ENCODE measurements at places on chromosomes 11 and 22.
A peak's percentile ranks its signal among the peaks of the same experiment; 100 is the strongest.

DNA sequence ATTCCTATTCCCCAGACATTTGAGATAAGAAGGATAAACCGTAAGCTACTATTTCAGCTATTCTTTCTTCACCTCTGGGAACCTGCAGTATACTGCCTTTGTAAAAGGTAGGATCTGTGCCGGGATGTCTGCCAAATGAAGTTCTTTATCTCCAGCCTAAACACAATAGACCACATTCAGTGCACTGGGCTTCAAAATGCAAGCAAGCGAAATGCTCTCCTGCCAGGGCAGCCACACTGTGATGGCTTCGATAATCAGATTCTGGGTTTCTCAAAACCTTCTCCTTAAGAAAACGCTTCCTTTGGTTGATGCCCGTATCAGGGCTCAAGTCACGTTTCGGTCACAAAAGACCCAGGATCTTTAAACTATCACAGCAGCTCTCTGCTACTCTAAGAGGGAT is 299.5 kb upstream of the B3GAT1 start:
- no peak for DNase-seq

GRCh38 chr11:119483881-119484371 is 61.0 kb upstream of the THY1 start:
- DNase-seq, result no peak

- DNase-seq, result peak; percentile 72
Observed at GRCh38 chr11:75140269-75141138, 10.4 kb upstream of the SLCO2B1 start.

GRCh38 chr11:44652901-44653644 is 73.7 kb upstream of the TSPAN18 start:
- DNase-seq, result no peak

- no peak for DNase-seq
Observed at GRCh38 chr11:116955548-116955947, 118.1 kb upstream of the APOA1 start.

DNA sequence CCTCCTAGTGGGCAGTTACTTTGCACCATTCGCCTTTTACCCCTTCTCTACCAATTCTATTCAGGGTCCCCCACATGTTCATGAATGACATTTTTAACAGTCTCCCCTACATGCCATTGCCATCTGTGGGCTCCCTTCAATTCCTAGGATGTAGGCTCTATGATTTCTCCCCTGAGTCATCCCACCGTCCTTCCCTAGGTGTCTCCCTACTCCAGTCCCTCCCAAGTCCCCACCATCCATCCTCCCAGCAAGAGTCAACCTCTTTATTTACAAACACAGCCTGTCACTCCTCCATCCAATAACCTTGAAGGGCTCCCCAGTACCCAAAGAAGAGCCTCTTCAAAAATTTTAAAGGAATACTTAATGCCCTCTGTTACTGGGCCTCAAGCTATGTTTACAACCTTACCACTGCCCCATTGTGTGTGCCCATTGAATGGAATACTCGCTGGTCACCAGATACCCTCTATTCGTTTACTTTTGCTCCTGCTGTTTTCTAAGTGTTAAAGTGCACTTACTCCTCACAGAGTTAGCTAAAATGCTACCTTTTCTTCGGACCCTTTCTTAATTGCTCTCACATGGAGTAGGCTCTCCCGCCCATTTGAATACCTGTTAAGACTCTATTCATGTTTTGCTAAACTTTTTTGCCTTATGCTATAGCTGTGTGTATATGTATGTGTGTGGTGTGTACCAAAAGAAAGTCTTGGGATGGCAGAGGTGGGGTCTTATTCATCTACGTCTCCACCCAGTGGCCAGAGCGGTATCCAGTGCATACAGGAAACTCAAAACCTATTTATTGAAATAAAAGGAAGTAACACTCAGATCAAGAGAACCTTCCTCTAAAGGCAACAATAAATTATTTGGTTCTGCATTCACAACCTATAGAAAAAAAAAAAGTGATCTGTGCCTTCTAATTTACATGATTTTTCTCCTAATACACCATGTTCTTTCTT is 235.8 kb upstream of the CCDC90B start:
- no peak for DNase-seq

GRCh38 chr11:1836011-1836945 is 1.5 kb downstream of the SYT8 start:
- no peak for DNase-seq

DNA sequence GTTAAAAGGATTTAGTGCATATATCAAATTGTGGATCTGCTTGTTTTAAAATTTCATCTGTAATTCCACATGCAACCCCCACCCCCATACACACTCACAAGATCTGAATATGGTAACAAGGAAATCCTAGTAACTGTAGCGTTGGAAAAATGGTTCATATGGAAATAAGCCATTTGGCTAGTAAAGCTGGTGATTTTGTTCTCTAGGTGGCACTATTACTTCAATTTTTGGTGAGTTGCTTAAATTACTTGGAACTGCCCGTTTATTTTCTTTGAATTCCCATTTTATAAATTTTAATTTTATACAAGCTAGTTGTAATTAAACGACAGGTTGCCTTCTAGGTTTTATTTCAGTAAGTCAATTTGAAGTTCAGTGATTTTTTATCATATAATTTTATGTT is 5.3 kb downstream of the BDNF start:
- DNase-seq, result no peak

Measured in activated gamma-delta T cell treated with anti-CD3 and anti-CD28 coated beads, Interleukin-2, amount 50 U/mL, for 16 hours (primary cell).